Muscle of arm (tissue), 14 donors: ENCODE measurements at places on chromosomes 11 and 22. TPM values are rescaled to one million over a fixed set of nuclear protein-coding genes. Genes with fewer than 3 reads are reported as not detected.
A peak's percentile ranks its signal among the peaks of the same experiment; 100 is the strongest.

DNA sequence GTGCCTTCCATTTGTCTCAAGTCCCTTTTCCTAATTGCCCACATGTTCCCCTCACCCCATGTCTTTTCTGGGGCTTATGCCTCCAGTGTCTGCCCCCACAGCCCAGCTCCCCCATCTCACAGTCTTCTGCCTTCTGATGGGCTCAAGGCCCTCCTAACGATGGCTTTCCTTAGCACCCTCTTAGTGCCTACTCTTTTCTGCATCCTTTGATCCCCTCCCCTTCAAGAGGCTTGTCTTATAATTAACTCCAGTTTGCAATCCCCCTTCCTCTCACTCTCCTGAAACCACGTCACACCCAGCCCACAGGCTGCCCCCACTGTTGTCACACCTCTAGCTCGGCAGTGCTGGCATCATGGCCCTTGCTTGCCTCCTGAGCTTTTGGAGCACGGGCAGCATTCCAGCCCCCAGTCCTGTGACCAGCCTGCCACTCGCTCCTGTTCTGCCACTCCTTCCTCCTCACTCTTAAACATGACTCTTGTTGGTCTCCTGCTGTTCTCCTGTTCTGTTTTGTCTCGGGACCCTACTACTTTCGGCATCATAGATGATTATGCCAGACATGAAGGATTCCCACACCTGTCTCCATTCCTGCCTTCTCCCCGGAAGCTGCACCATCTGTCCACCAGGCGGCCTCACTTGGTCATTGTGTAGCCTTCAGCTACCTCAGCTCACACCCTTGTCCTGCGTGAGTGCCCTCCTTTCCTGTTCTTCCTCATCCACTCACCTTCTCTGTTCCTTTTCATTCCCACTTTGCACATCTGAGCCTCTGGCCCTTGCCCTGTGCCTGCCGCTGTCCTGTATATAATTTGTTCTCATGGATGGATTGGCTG is 26.1 kb downstream of the UBE2L3 start:
- DNase-seq: no peak

DNA sequence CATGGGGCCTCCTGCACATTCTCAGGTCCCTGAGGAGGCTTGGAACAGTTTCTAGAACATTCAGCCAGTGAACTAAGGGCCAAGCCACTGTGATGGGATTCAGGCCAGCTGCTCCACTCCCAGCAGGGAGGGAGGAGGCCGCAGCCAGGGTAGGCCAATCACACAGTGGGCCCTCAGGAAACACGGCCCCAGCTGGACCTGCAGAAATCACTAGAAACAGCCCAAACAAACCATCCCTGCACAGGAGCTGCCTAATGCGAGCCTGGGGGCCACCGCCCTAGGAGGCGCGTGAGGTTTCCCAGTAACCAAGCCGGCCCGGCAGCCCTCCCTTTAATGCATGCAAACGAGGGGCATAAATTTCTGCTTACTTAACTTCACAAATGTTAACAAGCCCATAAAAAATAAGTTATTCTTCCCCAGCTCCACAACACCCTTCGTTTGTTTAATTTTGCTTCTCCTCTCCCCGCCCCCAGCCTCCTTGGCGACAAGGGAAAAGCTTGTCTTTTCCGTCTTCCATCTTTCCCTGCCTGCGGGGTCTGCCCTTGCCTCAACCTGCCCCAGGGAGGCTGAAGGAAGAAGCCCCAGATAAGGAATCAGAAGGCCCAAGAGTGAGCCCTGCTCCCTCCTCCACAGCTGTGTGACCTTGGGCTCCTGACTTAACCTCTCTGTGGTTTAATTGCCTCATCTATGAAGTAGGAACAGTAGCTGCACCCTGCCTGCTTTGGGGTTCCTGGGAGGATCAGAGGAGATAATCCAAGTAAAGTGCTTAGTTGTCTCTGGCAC is 25.7 kb downstream of the ELFN2 start:
- peak; percentile 38 for DNase-seq

- DNase-seq: no peak
Observed at GRCh38 chr22:45843031-45843430, 133.9 kb downstream of the WNT7B start.

DNA sequence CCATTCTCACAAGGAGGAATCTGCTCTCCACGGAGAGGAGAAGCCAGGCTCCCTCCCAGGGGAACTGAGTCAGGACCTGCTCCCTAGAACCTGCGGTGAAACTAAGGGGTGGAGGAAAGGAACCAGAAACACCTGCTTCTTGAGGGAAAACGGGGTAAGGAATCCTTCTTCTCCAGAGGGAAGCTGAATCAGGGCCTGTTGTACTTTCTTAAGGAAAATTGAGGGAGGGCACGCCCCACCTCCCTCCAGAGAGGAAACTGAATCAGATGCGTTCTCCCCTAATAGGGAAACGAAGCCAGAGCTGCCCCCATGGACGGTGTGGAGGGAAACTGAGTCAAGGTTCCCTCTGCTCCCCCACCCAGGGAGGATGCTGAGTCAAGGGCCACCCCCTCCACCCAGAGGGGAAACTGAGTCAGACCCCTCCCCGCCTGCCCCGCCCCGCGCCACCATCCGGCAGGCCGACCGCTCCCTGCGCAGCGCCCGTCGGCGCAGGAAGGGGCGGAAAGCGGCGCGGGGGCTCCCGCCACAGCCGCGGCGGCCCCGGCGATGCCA is 393 bp downstream of the RELA start:
- no peak for DNase-seq

- DNase-seq: no peak
Observed at GRCh38 chr11:73312851-73313327, 4.8 kb downstream of the ARHGEF17 start.

- no peak for DNase-seq
Observed at GRCh38 chr11:9762531-9762930, 98.7 kb downstream of the SWAP70 start.

- DNase-seq: no peak
Observed at GRCh38 chr11:113251281-113251680, 63.1 kb upstream of the TTC12 start.

DNA sequence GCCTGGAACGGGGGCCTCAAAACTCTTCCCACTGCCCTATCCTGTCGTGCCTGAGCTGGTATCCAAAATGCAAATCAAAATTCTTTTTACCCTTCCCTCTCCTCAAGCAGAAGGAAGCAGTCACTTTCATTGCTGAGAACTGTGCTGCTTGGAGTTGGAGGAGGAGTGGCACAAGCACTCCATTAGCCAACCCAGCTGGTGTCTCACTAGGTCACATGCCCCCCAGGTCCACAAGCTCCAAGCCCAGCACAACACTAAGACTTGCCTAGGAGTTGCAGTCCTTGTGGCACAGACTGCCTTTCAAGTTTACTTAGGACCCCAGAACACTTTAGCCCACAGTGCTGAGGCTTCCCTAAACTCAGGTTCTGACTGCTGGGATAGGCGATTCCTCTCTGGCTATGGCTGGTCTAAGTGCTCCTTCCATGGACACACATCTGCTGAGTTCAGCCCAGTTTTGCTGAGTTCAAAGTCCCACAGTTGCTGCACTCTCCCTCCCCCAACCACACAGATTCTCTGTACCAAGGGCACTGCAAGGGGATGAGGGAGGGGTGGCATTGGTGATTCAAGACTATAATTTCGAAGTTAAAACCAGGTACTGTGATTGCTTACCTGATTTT is 68.6 kb downstream of the CHRDL2 start:
- no peak for DNase-seq

GRCh38 chr11:9808943-9809342 is 145.1 kb downstream of the SWAP70 start:
- DNase-seq: no peak

- DNase-seq: no peak
Observed at GRCh38 chr11:32024948-32025347, 65.9 kb upstream of the RCN1 start.

DNA sequence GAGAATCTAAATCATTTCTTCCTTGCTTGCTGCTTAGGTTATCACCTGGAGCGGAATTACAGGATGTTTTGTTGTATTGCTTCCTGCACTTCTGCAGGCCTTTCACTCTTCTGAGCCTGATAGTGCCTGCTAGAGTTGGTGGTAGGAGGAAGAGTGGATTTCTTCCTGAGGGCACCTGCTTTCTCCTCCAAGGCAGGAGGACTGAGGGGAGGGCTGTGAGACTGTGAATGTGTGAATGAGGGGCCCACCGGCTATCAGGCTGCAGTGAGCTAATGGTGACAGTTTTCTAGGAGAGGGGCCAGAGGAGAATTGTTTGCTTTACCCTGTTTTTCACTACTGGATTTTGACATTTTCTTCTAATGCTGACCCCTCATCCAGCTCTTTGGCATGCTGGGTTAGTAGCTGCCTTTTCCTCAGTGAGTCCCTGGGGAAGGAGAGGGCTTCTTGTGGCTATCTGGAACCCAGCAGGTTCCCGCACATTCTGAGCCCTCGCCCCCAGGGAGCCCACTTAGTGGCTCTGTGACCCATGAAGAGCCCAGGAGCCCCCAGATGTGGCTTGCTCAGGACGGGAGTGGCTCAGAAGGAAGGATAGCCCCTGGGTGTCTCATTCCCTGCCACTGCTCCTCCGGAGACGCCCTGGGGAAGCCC is 39.1 kb downstream of the DIXDC1 start:
- no peak for DNase-seq

DNA sequence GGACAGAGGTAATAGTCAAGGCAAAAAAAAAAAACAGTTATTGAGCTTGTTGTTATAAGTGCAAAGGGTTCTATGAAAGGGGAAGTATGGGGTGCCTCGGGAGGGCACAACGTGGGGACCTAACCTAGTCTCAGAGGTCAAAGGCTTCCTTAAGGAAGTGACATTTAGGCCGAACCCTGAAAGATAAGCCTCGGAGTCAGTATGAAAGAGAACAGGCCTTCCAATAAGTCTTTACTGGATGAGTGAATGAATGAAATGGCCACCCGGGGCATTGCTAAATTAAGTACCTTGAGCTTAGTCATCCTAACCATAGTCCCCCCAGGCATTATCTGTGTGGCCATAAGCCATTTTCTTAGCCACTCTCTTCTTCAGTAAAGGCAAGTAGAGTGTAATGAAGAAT is 19.7 kb downstream of the FLI1 start:
- no peak for DNase-seq

Gene WNT7B
- 1.8 TPM for polyA plus RNA-seq

Gene OSBP2
- 26.3 TPM for polyA plus RNA-seq

Gene TENM4
- polyA plus RNA-seq: 6.7 TPM
